ENCODE measurements at places on chromosomes 6 and 20.

- DNase-seq = no peak
Measured at GRCh38 chr6:50819466-50819903, 814 bp downstream of the TFAP2B start.

- DNase-seq = no peak
Measured at GRCh38 chr20:10946124-10946880, 272.5 kb upstream of the JAG1 start.

DNA sequence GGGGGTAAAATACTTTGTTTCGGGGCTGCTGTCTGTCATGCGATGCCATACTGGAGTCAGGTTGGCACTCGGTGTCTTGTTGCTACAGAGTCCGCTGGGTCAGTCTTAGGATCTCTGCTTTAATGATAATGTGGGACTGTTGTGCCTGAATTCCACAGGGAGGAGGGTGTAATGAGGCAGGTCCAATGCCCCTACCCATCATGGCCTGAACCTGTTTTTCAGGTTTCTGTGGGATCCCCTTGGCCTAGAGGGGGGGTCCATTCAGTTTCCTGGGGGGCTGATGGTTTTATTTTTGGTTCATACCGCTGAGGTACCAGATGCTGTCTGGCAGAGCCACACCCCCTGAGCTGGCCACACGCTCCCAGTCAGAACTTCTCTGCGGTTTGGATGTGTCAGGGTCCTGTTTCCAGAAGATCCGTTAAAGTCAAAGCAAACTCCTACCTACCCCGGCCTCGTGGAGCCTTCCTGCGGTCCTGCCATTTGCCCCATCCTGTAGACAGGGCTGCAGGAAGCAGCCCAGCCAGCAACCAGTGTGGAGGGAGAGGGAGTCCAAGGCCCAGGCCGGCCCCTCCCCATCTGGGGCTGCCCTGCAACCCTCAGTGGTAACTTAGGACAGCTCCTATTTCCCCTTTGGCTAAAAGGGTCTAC lies 69.7 kb downstream of the TCP11 start:
- no peak for DNase-seq

GRCh38 chr6:152271776-152272464 lies 365.2 kb downstream of the SYNE1 start:
- no peak for DNase-seq

GRCh38 chr20:21395666-21396598 lies 1.4 kb downstream of the NKX2-4 start:
- DNase-seq = peak; percentile 43

DNA sequence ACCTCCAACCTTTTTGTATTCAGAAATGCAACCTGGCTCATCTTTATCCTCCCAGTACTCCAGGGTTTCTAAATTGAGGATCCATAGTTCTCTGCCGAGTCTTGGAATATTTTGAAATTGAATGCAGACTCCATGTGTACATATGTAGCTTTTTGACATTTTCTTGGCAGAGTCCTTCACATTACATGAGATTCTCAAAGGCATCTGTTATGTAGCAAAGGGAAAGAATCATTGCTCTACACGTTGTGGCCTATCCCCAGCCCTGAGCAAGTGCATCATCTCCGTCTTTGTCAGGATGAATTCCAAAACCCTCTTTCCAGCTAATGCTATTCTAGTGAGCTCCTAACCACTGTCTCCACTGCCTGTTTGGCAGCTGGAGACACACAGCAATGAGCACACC lies 742.9 kb downstream of the DHX35 start:
- DNase-seq = no peak

GRCh38 chr6:44680202-44680720 lies 292.8 kb downstream of the CDC5L start:
- no peak for DNase-seq

- DNase-seq = no peak
Measured at GRCh38 chr6:37845026-37845911, 25.7 kb downstream of the ZFAND3 start.

DNA sequence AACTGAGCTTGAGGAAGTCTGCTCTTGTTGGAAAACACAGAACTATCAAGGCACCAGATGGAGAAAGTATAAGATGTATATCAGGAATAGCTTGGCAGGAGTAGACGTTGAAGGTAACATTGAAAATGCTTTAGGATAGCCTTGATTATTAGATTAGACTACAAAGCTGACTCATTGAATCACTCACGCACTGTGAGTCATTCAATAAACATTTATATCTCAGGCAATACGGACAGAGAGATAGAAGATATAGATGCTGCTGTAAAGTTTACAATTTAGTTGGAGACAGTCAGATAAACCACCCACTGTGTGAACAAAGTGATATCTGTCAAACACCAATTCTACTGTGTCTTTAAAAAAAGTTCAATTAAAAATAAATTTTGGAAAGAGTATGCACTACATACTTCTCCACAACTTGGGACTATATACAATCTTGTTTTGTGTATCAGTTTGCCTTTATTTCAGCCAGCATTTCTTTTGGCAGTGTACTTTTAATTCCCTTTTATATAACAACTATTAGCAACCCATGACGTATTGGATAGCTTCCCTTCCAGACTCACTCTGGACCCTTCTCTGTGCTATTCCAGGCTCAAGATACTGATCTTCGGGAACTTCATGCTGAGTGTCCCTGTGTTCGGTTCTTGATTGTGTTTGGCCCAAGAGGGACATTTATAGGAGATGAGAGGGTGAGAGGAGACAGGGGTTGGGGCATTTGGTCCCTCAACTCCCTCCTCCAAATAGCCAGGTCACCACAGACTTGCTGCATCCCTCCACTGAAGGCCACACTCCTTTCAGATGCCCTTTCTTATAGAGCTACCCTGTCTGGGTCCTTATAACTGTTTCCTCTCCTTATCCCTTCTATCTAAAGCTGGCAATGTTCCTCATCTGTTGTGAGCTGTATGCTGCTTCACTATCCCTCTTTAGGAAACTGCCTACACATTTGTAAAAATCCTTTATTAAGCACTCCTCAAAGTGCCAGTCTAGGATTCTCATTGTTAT lies 176.6 kb upstream of the PTPRK start:
- DNase-seq = no peak

- no peak for DNase-seq
Measured at GRCh38 chr6:158076548-158076947, 91.5 kb downstream of the SERAC1 start.

DNA sequence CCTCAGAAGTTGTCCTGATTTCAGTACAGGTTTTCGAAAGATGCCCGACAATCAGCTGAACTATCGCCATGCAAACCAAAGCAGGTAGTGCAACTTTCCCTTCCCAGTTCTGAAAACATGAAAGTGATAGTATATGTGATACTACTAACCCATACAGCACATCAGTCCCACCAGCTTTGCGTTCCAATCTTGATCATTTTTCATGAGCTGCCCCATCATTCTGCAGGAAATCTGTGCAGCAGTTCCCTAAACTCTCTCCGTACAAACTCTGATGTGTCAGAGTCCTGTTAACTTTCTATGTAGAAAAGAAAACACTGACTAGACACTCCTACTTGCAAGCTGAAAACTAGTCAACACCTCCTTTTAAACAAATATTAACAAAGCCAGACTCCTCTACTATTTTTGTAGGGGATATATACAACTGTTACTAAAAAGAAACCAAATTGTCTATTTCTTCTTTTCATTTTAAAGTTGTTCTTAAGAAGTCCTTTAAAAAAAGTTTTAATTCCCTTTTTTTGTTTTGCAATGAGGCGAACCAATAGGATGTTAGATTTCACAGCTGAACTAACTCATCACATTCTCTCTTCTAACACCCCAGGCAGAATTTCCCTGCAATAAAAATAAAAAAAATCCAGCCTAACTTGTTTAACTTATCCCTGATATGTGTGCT lies 99.6 kb upstream of the DST start:
- no peak for DNase-seq

DNA sequence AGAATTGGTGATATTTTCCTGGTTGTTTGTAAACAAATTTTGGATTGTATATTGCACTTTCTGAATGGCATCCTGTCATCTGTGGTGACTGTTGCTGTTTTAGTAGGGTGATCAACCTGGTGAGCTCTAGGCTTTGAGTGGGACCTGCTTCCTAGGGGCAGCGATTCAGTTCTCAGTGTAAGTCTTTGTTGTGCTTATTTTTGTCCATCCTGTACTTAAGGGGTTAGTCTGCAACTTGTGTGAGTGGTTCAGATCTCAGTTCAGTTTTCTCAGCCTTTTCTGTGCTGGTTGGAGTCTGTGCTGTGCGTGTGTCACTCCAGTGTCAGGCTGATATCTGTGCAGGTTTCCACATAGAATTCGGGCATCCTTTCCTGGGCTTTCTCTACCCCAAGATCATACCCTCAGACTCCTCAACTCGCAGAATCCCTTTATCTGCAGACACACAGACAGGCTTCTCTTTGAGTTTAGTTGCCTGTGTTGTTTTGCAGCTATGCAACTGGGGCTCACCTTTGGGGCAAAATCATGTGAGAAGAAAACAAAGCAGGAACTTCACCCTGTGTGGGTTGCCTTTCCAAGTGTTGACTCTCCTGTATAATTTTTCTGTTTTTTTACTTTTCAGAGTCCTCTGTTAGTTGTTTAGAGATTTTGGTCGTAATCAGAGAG lies 177.7 kb downstream of the FARS2 start:
- DNase-seq = no peak

GRCh38 chr6:112027942-112028674 lies 25.8 kb upstream of the CCN6 start:
- DNase-seq = peak; percentile 50

GRCh38 chr6:135018941-135019340 lies 35.7 kb downstream of the HBS1L start:
- DNase-seq = no peak

- no peak for DNase-seq
Measured at GRCh38 chr20:44917399-44917798, 7.5 kb downstream of the PABPC1L start.

DNA sequence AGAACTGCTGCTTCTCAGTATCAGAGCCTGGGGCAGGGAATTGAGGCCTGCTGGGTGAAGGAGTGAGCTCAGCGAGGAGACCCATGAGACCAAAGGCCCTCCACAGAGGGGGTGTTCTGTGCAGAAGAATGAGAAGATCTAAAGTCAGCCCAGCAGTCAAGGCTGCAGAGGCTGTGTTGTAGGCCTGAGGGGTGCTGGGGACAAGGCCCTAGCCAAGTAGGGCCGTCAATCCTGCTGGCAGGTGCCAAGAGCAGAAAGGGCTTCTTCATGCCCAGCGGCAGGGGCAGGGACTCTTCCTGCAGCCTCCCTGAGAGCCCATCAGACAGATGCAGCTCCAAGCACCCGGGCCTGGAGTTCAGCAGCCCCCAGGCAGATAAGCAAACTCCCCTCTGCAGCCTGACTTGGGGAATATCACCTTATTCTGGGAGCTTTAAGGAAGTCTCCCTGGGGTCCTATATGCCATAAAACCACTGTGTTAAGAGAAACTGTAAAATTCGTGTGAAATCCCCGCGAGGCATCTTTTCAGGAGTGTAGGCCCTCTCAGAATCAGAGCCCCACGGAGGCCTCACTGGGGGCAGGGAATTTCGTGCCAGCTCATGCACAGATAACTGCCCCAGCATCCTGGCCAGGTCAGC lies 9.0 kb downstream of the CCDC167 start:
- DNase-seq = no peak

GRCh38 chr6:46998436-46999017 lies 43.6 kb downstream of the ADGRF1 start:
- no peak for DNase-seq

DNA sequence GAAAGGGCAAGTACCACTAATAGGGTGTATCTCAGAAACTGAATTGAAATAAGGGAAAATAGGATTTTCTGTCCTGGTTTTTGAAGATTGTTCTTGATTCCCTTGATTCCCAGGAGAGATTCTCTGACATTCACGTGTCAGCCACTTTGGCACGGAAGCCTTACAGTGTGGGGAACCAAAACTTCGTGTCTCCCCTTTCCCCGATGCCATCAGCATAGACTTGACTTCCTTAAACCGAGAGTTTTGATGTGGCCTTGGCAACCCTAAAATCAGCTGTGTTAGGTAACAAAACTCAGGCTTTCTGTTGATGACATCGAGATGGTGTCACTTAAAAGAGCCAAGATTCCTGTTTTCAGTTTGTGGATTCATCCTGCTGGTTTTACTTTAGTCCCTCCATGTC lies 7.5 kb downstream of the HMGN4 start:
- no peak for DNase-seq

GRCh38 chr6:152636021-152636608 lies 1.0 kb downstream of the SYNE1 start:
- no peak for DNase-seq

DNA sequence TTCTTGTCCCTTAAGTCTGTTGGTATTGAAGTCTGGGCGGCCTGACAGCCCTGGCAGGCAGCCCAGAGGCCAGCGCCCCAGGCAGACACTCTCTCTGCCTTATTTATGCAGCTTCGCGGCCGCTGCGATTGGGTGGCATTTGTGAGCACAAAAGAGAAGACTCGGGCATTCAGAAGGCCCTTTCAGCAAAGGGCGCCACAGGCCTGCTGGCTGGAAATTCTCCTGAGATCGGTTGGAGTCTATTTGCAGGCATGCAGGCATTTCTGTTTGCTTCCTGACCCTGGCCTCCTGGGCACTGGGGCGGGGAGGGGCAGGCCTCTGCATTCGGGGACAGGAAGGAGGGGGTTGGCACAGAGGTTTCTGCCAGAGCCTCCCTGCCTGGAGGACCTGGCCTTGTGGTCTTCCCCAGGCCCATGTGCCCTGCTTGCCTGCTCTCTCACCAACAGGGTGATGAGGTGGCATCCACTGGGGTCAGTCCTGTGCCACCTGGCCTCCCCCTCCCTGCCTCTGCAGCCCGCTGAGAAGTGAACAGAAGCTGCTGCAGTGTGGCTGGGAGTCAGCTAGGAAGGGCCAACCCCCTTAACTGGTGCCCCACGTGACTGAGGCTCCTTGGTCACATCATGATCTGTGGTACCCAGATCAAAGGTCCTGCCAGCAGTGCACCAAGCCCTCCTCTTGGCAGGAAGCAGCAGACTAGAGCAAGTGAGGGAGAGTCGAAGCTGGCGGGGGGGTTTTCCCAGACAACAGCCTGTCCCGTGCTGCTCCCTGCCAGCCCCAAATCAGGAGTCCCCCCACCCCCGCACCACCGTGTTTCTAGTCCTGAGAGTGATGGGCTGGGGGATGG lies 16.6 kb upstream of the CCDC167 start:
- DNase-seq = peak; percentile 91

- DNase-seq = peak; percentile 60
Measured at GRCh38 chr6:5398530-5398929, 137.2 kb downstream of the FARS2 start.

DNA sequence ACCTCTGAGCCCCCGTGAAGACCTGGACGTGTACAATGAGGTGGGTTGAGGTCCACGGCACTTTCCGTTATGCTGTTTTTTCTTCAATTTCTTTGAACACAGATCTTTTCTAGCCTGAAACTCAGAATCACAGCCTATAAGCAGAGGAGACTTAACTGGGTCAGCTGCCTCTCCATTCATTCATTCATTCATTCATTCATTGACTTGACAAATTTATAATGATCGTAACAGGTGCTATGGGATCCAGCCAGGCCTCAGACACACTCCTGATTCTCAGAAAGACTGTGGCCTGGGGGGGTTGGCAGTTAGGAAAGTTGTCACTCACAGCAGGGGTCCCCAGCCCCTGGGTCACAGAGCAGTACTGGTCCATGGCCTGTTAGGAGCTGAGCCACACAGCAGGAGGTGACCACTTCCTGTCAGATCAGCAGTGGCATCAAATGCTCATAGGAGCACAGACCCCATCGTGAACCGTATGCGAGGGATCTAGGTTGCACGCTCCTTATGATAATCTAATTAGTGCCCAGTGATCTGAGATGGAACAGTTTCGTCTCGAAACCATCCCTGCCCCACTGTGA lies 38.6 kb upstream of the IRF4 start:
- no peak for DNase-seq

- DNase-seq = no peak
Measured at GRCh38 chr20:62799459-62799858, 3.2 kb downstream of the MRGBP start.

Measured in stimulated activated CD4-positive, alpha-beta T cell treated with anti-CD3 and anti-CD28 coated beads, Interleukin-1b, Interleukin-23, amount 100 ng/mL, for 48 hours (primary cell).